Left ventricle myocardium inferior (tissue), 1 donor: ENCODE measurements at places on chromosomes 7 and 10. TPM values are rescaled to one million over a fixed set of nuclear protein-coding genes. Genes with fewer than 3 reads are reported as not detected.

LRRC4 gene
- 4.4 TPM for total RNA-seq

- peaks cover 35% of the 10 kb centered on the region for H3K4me1 ChIP-seq
- DNase-seq, result peak; percentile 88
- H3K27ac ChIP-seq, result peak overlapping the region; percentile 90
- no peaks in the 10 kb centered on the region for H3K36me3 ChIP-seq
- no peaks in the 10 kb centered on the region for H3K27me3 ChIP-seq
Observed at GRCh38 chr7:35465791-35466336, 212.0 kb upstream of the TBX20 start.

- H3K36me3 ChIP-seq, result no peaks in the 10 kb centered on the region
- no peak overlapping the region for H3K27ac ChIP-seq
- no peak for DNase-seq
- no peaks in the 10 kb centered on the region for H3K4me1 ChIP-seq
- peak overlapping the region; percentile 43 for H3K4me3 ChIP-seq
Observed at GRCh38 chr7:143003393-143004051, 23.4 kb downstream of the OR9A2 start.

ANKRD16 gene
- 2.3 TPM for total RNA-seq

DNA sequence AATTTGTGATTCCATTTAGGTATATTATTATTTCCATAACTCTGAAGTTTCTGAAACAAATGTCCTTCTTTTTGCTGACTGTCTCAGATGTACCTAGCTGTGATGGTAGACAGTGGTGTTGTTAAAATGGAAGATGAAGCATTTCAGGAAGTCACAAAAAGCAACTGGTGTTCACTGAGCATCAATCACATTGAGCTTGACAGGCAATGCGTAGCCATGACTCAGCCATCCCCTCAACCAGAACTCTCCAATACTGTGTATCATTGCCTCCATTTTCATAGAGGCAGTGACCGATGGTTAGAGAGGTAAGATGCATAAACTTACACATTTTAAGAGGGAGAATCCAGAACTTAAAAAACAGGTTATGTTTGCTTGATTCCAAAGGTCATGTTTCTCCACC lies 434.0 kb downstream of the INHBA start:
- no peak overlapping the region for H3K27ac ChIP-seq
- no peak for DNase-seq
- no peak overlapping the region for H3K4me3 ChIP-seq

- no peak for DNase-seq
- H3K27me3 ChIP-seq, result peaks cover 7% of the 10 kb centered on the region
- no peak overlapping the region for H3K4me3 ChIP-seq
Observed at GRCh38 chr10:77738496-77739158, 101.0 kb upstream of the KCNMA1 start.

ASNS gene
- 6.7 TPM for total RNA-seq

LEP gene
- total RNA-seq, result 0.14 TPM

DNA sequence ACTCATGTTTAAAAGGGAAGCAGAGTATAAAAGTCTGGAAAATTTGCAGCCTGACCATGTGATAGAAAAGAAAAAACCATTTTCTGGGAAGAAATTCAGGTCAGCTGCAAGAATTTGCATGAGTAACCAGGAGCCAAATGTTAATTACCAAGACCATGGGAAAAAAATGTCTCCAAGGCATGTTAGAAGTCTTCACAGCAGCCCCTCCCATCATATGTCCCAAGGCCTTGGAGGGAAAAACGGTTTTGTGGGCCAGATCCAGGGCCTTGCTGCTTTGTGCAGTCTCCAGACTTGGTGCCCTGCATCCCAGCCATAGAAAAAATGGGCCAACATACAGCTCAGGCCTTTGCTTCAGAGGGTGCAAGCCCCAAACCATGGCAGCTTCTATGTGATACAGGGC lies 1019.6 kb upstream of the SORCS1 start:
- H3K4me1 ChIP-seq, result no peaks in the 10 kb centered on the region
- H3K27me3 ChIP-seq, result no peaks in the 10 kb centered on the region
- DNase-seq, result no peak
- H3K36me3 ChIP-seq, result no peaks in the 10 kb centered on the region

DNA sequence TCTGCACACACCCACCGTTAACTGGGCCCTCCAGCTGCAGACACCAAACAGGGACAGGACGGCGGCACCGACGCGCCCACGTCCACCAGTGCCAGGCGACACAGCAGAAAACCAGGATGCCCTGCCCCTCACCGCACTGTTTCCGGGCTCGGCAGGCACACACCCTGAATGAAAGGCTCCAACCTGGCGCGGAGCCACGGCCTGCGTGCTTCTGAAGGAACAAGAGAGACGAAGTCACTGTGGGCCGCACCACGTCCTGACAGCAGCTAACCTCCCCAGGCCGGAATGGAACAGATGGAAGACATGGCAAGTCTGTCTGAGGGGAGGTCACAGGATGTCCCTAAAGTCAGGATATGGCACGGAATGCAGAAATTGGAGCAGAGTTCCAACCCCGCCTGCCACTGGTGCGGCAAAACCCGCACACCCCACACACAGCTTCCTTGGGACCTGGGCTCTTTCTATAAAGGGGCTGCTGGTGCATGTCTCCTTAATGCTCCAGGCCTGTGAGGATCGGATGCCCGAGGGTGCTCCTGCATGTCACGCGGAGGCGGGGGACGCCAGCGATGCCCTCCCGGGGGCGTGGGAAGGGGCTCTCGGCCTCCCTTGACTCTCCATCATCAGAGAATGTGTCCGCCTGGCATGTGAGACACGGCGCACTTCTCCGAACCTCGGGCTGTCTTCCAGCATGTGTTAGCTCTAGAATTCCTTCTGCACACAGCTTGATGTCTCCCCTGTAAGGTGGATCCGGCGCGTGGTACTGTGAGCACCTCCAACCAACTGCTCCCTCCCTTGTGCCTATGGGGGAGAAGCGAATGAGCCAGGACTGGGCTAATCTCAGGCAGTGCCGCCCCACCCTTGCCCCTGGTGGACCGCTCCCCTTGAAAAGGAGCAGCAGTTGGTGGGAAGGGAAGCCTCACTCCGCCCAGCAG lies 3.9 kb upstream of the GPER1 start:
- H3K4me1 ChIP-seq, result peaks cover 43% of the 10 kb centered on the region
- no peaks in the 10 kb centered on the region for H3K27me3 ChIP-seq
- no peaks in the 10 kb centered on the region for H3K36me3 ChIP-seq
- DNase-seq, result peak; percentile 42

- DNase-seq, result no peak
- H3K27me3 ChIP-seq, result no peaks in the 10 kb centered on the region
- H3K4me3 ChIP-seq, result no peak overlapping the region
- no peaks in the 10 kb centered on the region for H3K36me3 ChIP-seq
Observed at GRCh38 chr7:119472408-119473038, 800.5 kb upstream of the KCND2 start.

DNA sequence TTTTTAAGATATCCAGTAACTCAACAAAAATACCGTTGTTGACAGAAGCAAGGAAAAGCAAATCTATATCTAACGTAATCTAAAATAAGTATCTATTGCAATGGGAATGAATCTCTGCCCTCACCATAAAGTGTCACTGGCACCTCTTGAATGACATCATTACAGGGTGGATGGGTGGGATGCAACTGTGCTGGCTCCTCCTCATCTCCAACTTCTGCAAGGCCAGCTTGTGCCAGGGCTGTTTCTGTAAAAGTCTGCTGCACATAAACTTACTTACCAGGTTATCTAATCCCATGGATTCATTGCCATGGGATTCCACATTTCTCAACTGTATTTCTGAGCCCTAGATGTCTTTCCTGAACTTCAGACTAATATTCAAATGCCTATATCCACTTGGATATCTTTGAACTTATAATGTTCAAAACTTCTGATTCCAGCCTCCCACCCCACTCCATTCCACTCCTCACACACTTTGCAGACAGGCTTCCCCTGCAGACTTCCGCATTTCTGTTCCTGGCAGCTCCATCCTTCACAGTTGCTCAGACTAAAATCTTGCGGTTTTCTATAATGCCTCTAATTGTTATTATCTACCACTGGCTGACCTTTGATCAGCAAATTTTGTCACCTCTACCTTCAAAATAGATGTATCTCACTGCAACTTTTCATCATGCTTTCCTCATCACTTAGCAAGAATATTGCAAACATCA lies 10.7 kb downstream of the FGL2 start:
- DNase-seq, result no peak
- no peaks in the 10 kb centered on the region for H3K36me3 ChIP-seq
- H3K4me3 ChIP-seq, result no peak overlapping the region

MKX gene
- total RNA-seq, result 0.22 TPM

DNA sequence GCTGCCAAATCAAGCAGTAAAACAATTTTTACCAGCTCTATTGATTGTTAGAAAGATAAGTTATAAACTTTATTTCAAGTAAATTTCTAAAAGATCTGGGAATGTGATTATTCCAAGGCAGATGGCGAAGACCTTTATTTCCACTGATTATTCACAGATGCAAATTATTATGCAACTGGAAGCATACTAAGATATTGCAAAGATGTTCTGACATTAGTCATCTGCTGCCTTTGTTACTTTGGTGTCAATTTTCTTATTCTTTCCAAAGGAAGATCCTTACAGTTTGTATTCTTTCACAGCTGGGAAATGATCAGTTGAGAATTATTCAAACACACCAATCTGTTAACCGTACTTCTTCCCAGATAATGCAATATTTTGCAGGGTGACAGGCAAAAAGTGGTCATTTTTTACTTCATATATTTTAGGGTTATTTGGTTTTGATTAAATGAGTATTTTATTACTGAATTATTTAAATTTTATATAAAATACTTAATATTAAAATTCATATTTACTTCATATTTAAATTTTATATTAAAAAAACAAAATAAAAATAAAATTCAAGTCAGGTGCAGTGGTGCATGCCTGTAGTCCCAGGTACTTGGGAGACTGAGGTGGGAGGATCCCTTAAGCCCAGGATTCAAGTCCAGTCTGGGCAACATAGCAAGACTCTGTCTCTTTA lies 171.3 kb downstream of the FZD1 start:
- DNase-seq, result no peak
- no peaks in the 10 kb centered on the region for H3K27me3 ChIP-seq
- H3K36me3 ChIP-seq, result no peaks in the 10 kb centered on the region
- H3K4me3 ChIP-seq, result no peak overlapping the region
- no peak overlapping the region for H3K27ac ChIP-seq

DNA sequence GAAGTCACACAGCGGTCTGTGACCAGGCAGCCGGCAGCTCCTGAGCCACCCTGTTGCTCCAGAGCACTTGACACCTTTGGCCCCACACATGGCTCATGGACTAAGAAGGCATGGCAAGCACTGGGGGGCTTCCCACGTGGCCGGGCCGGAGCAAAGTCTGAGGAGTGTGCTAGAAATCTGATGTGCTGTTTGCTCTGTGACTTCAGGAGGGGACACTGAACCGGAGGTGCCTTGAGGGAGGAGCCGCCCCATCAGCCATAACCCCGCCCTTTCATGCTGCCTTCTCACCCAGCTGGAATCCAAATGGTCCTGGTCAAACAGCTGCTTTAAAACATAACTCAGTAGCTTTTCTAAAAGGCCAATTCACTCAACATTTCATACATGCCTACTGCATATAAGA lies 33.5 kb downstream of the PROSER2 start:
- H3K4me3 ChIP-seq, result no peak overlapping the region
- no peak for DNase-seq
- H3K4me1 ChIP-seq, result no peaks in the 10 kb centered on the region
- no peaks in the 10 kb centered on the region for H3K27me3 ChIP-seq

FGL2 gene
- 10.6 TPM for total RNA-seq

- peaks cover 9% of the 10 kb centered on the region for H3K4me1 ChIP-seq
- H3K4me3 ChIP-seq, result no peak overlapping the region
- no peaks in the 10 kb centered on the region for H3K36me3 ChIP-seq
- DNase-seq, result no peak
Observed at GRCh38 chr10:109952526-109952925, 29.2 kb upstream of the XPNPEP1 start.

GRCh38 chr10:71774916-71775702 lies 1.8 kb upstream of the VSIR start:
- peak overlapping the region; percentile 36 for H3K27ac ChIP-seq
- H3K36me3 ChIP-seq, result no peaks in the 10 kb centered on the region
- DNase-seq, result peak; percentile 46

GRCh38 chr7:30091491-30091912 lies 43.3 kb upstream of the MTURN start:
- peak overlapping the region; percentile 38 for H3K27ac ChIP-seq
- H3K27me3 ChIP-seq, result no peaks in the 10 kb centered on the region
- no peak for DNase-seq
- no peaks in the 10 kb centered on the region for H3K36me3 ChIP-seq

RAMP3 gene
- 30.7 TPM for total RNA-seq

UBE2H gene
- 112 TPM for total RNA-seq

GRCh38 chr10:6817770-6818169 lies 237.7 kb upstream of the PRKCQ start:
- H3K4me1 ChIP-seq, result no peaks in the 10 kb centered on the region
- no peaks in the 10 kb centered on the region for H3K36me3 ChIP-seq
- H3K27me3 ChIP-seq, result peaks cover 25% of the 10 kb centered on the region
- no peak overlapping the region for H3K27ac ChIP-seq

GRCh38 chr7:11294218-11294617 lies 320.5 kb downstream of the PHF14 start:
- H3K27me3 ChIP-seq, result no peaks in the 10 kb centered on the region
- DNase-seq, result no peak
- no peak overlapping the region for H3K27ac ChIP-seq

GRCh38 chr10:43114743-43115611 lies 23.3 kb upstream of the CSGALNACT2 start:
- H3K4me3 ChIP-seq, result no peak overlapping the region
- DNase-seq, result no peak
- no peaks in the 10 kb centered on the region for H3K27me3 ChIP-seq
- no peaks in the 10 kb centered on the region for H3K4me1 ChIP-seq

DNA sequence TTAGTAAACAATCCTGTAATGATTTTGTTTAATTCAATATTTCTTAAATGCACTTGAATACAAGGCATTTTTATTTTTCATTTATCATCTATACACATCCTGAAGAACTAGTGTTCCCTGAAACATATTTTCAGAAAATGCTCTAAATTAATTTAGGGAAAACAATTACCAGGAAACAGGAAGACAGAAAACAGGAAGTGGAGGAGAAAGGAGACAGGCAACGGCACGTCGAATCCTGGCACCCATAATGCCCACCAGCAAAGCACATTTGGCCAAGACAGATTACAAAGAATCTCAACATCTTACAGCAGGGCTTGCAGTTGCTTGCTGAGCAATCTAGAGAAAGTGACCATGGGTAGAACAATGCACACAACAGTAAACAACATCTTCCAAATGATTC lies 571.1 kb downstream of the GRID1 start:
- H3K36me3 ChIP-seq, result no peaks in the 10 kb centered on the region
- H3K27ac ChIP-seq, result no peak overlapping the region
- DNase-seq, result no peak
- H3K4me3 ChIP-seq, result no peak overlapping the region

GRCh38 chr10:90785782-90786181 lies 72.1 kb downstream of the HTR7 start:
- H3K27me3 ChIP-seq, result peaks cover 30% of the 10 kb centered on the region
- no peaks in the 10 kb centered on the region for H3K36me3 ChIP-seq
- no peak overlapping the region for H3K27ac ChIP-seq
- no peak for DNase-seq
- H3K4me1 ChIP-seq, result no peaks in the 10 kb centered on the region

GPR85 gene
- 0.69 TPM for total RNA-seq
